ENCODE measurements at places on chromosomes 4 and X.

GRCh38 chrX:136336623-136337022 lies 35.9 kb downstream of the ADGRG4 start:
- no peak for DNase-seq

- DNase-seq, result no peak
Measured at GRCh38 chr4:141731481-141731880, 95.1 kb downstream of the IL15 start.

GRCh38 chr4:7805533-7806337 lies 133.9 kb downstream of the AFAP1 start:
- peak; percentile 75 for DNase-seq

- DNase-seq, result no peak
Measured at GRCh38 chr4:3375688-3376087, 66.1 kb upstream of the HGFAC start.

DNA sequence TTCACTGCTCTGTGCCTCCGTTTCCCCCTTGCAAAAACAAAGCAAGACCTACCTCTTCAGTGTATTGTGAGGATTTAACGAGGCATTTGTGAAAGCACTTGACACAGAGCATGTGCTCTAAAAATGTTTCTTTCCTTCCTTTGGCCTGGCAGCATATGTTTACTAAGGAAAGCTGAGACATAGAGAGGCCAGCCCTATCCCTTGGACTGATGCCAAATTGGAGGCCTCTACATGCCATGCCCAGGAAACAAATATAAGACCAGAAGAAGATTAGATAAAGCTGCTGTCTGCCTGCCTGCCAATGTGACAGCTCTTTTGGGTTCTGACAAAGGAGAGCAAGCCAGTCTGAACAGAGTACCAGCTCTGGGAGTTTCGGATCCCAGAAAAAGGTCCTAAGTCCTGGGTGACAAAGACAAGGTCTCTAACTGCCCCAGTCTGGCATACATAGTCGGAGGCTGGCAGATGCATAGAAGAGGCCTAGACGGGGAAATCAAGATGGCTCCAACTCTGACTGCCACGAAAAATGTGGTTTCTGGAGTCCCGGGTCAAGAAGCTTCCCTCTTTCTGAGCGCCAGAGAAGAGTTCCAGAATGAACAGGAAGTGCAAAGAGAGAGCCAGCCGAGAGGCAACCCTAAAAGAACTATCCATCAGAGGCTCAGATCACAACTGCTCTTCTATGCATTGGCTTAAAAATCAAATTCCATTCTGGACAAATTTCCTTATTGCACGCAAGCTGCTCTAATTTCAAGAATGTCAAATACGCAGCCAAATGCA lies 25.8 kb downstream of the OTUD6A start:
- no peak for DNase-seq

- DNase-seq, result no peak
Measured at GRCh38 chrX:134931550-134931949, 59.2 kb upstream of the SMIM10 start.

DNA sequence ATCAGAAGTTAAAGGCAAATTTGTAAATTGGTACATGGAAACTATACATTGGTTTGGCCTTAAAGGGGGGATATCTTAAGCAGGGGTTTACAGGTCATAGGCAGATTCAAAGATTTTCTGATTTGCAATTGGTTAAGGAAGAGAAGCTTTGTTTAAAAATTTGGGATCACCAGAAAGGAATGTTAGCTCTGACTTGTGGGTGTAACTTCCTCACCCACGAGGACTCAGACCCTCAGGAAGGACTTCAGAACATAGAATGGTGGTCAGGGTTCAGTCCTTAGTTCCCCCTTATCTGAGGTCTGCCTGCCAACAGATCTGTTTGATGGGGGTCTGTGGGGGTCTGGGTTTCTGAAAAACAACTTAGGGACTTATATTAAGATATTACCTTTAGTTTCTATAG lies 427.4 kb upstream of the DIPK2B start:
- no peak for DNase-seq

- DNase-seq, result no peak
Measured at GRCh38 chrX:11050013-11050412, 61.1 kb upstream of the HCCS start.

Data from mesenteric fat pad (tissue), 1 donor.